ENCODE measurements at places on chromosomes 11 and 22.

- peak; percentile 68 for DNase-seq
These were observed at the start of gene CERK for GRCh38 chr22:46737976-46738646. TSS of gene CERK (minus strand) at chr22:46738252. CDS start at chr22:46738148, 104 bp downstream.

DNA sequence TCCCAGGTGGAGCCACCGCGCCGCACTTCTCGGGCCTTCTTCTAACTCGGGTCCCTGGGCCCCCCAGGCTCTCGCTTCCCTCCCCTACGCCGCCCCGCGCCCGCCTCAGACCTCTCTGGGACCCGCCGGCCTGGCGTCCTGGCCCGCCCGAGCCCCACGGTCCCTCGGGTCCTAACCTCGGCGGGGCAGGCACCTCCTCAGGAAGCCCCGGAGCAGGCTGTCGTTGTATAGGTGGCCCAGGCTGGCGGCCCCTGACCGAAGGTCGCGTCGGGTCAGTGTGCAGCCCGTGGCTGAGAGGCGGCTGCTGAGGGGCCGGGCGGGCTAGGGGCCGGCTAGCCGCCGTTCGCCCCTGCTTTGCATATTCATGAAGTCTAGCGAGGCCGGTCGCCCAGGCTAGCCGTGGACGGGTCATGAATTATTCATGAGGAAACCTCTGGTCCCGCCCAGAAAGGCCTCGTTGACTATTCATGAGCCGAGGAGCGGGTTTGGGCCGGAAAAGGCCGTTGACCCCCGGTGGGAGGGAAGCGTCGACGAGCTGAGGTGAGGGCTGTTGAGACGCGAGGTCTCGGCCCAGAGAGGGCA is at the start of gene HORMAD2:
Gene HORMAD2 (plus strand): TSS at position 513 of the 582 bp plus-strand sequence. CDS start 13,489 bp downstream, outside the sequence.
- DNase-seq: peak; percentile 96

- peak; percentile 58 for DNase-seq
These were observed 1.9 kb downstream of the MUC5B start for GRCh38 chr11:1224491-1225385.

DNA sequence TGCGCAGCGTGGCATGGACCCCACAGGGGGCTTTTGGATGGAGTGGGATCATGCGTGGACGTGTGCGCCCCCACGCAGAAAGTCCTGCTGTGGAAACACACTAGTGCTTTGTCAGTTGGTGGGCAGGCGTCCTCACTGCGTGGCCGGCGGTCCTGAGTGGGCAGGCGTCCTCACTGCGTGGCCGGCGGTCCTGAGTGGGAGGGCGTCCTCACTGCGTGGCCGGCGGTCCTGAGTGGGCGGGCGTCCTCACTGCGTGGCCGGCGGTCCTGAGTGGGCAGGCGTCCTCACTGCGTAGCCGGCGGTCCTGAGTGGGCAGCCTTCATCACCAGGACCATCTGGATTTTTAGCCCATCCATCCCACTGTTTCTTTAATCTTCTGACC is 205.9 kb downstream of the TBC1D22A start:
- no peak for DNase-seq

DNA sequence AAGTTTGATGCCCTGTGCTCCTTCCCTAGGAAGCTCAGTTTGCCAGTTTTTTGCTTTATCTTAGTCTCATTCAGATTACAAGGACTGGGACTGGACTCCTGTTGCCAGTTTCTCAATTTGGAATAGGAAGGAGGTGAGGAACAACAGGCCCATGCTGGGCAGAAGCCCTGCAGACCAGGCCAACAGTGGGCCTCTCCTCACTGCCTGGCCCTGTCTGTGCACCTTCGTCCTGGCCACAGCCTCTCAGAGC is 23.7 kb downstream of the MED15 start:
- no peak for DNase-seq

- DNase-seq: no peak
These were observed 350.2 kb downstream of the BUD13 start for GRCh38 chr11:116422556-116422955.

- DNase-seq: no peak
These were observed 378.1 kb downstream of the LARGE1 start for GRCh38 chr22:33542153-33542552.

DNA sequence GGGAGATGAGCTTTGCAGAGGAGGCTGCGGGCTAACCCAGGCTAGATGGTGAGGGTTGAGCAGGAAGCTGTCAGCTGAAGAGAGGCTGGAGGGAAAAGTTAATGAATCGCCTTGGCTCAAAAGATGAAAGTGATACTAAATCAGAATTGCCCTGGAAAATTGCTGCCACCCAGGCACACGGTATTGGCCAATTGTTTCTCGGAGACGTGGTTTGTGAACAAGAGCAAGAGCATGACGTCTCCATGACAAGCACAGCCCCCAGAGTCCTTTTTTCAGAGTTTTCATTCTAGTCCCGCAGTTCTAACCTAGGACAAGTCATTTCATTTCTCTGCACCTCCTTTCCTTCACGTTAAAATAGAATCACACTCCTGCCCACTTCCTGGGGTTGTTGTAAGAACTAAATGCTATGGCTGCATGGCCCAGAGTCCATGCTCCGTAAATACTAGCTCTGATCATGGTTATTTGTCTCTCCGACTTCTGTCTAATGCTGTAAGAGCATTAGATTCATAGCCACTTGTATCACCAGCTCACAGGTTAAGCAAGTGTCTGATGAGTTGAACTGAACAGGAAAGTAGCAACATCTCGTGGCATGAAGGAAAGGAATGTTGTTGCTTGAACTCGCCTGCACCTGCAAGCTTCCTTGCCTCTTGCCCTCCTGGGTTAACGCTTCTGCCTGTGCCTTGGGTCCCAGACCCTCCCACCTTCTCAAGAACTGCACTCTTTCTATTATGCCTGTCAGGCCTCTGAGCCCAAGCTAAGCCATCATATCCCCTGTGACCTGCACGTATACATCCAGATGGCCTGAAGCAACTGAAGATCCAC is 33.8 kb upstream of the NUP50 start:
- DNase-seq: no peak

- DNase-seq: no peak
These were observed 5.0 kb downstream of the ARHGAP42 start for GRCh38 chr11:100691896-100692653.

GRCh38 chr11:101003468-101003867 is 126.1 kb downstream of the PGR start:
- no peak for DNase-seq

DNA sequence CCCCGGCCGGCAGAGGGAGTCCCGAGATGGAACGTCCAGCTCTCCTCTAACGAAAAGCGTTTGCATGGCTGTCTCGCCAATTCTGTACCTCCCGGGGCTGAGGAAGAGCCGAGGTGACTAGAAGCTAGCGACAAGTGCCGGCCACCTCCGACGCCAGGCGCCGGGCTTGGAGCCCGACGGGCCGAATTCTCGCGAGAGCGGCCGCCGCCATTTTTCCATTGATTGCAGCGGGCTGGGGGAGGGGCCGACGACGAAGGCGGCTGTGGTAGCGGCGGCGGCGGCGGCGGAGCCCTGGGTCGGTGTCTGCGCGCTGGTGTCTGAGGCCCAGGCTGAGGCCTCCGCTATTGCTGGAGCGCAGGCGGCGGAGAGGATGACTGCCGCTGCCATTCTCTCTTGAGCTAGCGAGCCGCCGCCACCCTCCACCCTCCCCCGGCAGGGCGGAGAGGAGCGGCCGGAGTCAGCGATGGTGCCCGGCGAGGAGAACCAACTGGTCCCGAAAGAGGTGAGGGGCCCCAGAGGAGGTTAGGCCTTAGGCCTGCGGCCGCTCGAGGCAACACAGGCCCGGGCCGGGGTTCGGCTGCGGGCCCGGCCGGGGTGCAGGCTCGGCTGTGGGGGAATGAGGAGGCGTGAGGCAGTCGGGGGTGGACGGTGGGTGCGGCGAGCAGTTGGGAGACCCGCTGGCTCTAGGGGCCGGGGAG is at the start of gene USP47:
Gene USP47 (plus strand): TSS at position 250 of the 698 bp plus-strand sequence. CDS start 214 bp downstream, at position 464.
- peak; percentile 93 for DNase-seq

DNA sequence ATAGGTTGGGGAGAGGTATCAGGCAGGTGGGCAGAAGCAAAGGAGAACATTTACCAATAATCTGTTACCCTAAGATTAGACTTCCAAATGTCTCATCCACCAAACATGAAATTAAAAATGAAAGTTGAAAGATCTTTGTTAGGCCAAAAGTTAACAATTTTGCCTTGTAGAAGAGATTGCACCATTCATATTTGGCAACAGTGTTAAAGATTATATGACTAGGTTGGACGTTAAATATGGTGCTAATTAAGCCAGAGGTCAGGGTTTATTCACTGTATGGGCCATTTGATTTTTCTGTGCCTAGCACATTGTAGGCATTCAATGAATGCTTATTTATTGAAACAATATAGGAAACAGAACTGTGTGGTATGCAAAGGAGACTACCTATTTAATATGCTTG is 126.1 kb upstream of the SLC5A12 start:
- no peak for DNase-seq

DNA sequence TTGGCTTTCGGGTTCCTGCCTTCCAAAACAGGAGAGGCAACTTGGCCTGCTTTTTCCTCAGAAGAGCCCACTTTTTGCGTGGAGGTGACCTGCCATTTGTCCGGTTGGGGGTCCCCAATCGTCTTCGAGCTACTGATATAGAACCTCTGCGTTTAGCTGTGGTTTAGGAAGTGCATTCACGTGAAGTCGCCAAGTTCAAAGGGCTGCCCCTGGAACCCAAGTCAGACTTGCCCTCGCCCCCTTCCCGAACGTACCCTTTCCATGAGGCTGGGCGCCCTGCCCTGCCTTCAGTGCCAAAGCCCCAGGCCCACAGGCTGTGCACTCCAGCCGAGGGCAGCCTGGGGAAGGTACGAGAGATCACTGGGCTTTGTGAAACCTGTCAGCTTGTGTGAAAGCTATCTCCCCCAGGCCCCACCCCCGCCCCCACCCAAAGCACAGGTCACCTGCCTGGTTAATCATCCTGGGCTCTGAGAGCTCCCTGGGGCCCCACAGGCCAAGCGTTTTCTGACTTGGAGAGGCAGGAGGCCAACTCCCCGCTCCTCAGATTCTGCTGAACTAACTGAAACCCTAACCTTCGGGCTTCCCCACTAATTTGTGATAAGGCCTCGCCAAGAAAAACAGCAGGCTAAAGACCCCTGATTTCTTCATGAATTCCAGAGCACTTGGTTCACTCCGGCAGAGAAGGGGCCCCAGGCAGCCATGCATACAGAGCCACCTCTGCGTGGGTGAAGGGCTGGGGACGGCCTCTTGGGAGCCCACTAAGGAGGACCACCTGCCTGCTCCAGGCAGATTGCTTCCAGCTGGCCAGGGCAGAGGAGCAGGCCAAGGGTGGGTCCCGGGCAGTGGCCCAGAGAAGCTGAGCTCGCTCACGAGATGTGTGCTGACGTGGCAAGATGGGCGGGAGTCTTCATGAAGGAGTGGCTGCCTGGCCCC is 25.8 kb upstream of the KCNQ1OT1 start:
- no peak for DNase-seq

GRCh38 chr11:112012874-112013273 is 12.3 kb upstream of the DLAT start:
- DNase-seq: no peak

DNA sequence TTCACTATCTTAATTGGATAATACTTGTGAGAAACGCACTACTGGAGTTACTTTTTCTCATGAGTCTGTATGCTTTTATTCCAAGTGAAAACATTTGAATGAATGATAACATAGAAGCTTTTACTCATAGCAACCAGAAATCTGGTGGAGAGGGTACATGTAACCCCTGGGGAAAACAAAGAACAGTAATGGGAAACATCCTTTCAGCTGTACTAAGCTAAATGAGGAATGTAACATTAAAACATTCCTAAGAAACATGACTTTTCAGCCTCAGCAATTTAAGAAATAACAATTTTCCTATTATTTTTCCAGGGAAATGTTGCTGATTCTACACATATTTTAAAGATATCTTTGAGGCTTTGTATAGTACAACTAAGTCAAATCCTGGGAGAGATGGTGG is 97.2 kb upstream of the CEP126 start:
- no peak for DNase-seq

- DNase-seq: no peak
These were observed 92.8 kb downstream of the TEAD1 start for GRCh38 chr11:12767027-12767426.
